ENCODE measurements at places on chromosomes 13 and 19.

DNA sequence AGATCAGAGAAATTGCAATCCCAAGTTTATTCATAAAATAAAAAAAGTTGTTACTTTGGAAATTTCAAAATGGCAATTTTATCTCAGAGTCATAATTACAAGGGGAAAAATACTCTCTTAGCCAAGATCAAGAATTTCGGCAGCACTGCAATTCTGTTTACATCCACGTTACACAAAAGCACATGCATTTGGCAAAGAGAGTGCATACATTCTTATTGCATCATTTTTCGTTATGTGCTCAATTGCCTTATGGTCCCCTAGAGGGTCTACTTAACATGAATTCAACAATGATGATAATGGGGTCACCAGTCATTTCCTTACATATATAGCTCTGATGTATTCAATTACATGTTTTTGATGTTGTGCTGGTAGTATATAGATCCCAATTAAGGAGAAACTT is 498.0 kb downstream of the DIAPH3 start:
- DNase-seq, result no peak

- DNase-seq, result peak; percentile 44
Measured at GRCh38 chr19:19597809-19598306, 20.6 kb downstream of the PBX4 start.

- DNase-seq, result no peak
Measured at GRCh38 chr13:97432232-97432916, 1.6 kb upstream of the RAP2A start.

- no peak for DNase-seq
Measured at GRCh38 chr13:21924958-21925357, 254.1 kb downstream of the FGF9 start.

GRCh38 chr19:1324806-1325567 is 39.3 kb downstream of the EFNA2 start:
- DNase-seq, result peak; percentile 88

DNA sequence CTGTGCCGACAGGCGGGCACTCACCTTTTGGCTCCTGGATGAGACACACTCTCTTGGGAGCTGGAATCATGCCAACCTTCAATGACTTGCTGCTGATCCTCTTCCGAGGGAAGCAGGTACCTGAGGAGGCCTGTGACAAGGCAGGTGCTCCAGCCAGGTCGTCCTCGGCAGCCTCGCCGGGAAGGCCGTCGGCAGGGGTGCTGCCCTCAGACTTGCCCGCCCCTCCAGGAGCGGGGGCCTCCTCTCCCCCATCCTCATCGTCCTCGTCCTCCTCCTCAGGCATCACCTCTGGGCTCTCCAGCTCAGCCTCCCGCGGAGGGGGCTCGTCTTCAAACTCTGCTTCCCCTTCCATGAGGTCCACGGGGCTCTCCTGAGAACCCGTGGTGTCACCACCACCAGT is 29.2 kb downstream of the SUGP2 start:
- DNase-seq, result no peak

GRCh38 chr13:73782450-73783449 is 351.5 kb downstream of the KLF12 start:
- DNase-seq, result no peak

- no peak for DNase-seq
Measured at GRCh38 chr19:19788015-19788414, 33.5 kb downstream of the ZNF506 start.

DNA sequence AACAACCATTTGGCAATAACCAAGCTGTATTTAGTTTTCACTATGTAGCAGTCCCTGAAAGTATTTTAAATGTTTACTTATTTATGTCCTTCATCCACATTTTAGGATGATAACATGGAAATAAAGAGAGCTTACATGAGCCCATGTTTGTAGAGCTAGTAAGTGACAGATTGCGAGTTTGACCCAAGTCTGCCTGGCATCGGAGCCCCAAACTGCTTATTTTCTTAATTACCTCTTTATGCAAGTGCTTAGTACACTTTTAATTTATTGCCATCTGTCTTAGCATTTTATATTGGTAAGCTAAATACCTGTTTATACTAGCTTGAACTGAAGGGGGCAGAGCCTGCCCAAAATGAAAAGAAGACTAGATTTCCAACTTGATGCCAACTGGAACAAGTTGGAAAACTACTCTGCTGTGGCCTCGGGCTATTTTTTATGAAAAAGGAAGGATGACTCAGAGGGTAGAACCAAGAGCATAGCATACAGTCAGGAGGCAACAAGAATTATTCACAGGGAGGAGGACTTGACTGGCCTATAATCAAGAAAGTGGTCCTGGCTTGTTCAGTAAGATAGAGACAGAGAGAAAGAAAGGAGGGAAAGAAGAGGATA is 150.2 kb downstream of the NDFIP2 start:
- DNase-seq, result no peak

GRCh38 chr19:34365463-34366401 is 736 bp downstream of the GPI start:
- DNase-seq, result peak; percentile 68

GRCh38 chr19:56123266-56123891 is 2.3 kb upstream of the ZNF787 start:
- no peak for DNase-seq

DNA sequence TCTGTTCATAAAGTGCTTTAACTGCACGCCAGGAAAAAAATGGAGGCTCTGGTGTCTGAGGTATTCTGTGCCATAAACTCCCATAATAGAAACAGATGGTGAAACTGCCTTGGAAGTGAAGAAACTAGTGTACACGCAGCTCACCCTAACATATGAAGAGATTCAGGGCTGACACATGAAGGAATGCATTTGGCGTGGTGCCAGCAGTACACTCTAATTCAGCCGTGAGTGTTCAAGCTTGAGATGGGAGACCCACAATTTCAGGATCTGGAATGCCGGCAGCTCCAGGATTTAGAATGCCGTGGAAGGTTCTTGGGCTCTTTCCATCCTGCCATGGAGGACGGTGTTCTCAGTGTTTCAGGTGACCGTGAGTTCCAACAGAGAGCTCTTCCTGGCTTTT is 478.4 kb downstream of the TSHZ3 start:
- DNase-seq, result peak; percentile 7

GRCh38 chr19:51722492-51722891 is 1.3 kb downstream of the HAS1 start:
- DNase-seq, result no peak

DNA sequence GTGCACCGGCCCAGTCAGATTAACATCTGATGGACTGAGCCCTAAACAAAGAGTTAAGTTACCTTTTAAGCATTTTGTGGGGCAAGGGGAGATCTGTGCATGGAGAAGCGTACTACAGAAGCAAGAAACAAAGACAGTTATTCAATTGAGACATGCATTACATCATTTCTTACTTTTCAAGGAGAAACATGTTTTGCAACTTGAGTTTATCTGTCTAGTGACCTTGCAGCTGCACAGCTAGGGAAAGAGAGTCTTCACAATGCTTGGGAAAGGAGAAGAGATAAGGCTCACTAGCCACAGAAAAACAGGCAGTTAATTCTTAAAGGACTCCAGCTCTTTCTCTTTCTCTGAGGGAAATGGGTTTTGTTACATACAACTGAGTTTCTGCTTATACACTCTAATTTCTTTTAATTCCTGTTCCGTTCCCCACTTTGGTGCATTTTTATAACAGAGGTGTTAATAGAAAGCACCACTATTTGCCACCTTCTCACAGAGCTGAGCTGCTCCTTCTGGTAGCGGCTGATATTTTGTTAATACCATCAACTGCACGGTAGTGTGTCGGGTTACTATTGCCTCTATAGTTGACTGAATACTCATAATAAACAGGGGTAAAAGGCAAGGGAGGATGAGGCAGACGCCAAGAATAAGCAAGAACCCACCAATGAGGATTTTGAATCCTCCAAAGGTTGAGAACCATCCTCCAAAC is 55.9 kb downstream of the ZNF431 start:
- no peak for DNase-seq

- DNase-seq, result no peak
Measured at GRCh38 chr13:110336681-110337080, 29.6 kb downstream of the COL4A2 start.

- no peak for DNase-seq
Measured at GRCh38 chr13:59247171-59247570, 916.6 kb downstream of the DIAPH3 start.

DNA sequence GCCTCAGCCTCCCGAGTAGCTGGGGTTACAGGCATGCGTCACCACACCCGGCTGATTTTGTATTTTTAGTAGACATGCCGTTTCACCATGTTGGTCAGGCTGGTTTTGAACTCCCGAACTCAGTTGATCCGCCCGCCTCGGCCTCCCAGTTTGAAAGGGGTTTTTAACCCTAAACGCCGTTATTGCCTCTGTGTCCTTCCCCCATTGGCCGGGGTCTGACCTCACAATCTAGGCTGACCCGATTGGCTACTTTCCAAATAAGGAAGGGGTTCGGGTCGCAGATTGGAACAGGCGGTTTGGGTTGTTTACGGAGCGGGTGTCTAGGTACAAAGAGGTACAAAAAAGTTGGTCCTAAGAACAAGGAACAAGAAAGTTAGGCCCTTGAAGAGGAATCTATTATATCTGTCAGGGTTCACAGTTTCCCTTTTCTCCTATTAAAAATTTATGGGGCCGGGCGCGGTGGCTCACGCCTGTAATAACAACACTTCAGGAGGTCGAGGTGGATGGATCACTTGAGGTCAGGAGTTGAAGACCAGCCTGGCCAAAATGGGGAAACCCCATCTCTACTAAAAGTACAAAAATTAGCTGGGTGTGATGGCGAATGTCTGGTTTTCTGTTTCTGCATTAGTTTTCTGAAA is 1.0 kb downstream of the ZNF253 start:
- DNase-seq, result peak; percentile 61

DNA sequence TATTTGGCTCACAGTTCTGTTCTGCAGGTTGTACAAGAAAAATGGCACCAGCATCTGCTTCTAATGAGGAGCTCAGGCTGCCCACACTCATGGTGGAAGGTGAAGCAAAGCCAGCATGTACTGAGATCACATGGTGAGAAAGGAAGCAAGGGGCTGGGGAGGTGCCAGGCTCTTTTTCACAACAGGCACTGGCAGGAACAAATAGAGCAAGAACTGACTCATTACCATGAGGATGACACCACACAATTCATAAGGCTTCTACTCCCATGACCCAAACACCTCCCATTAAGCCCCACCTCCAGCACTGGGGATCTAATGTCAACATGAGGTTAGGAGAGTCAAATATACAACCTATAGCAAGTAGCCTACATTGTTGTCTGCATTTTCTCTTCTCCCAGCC is 522.6 kb downstream of the RFC3 start:
- DNase-seq, result no peak

GRCh38 chr13:93727211-93728141 is 500.9 kb downstream of the GPC6 start:
- no peak for DNase-seq

GRCh38 chr19:7579182-7579581 is 16.5 kb upstream of the CAMSAP3 start:
- no peak for DNase-seq

GRCh38 chr13:79549355-79550106 is 68.6 kb downstream of the NDFIP2 start:
- DNase-seq, result no peak

- no peak for DNase-seq
Measured at GRCh38 chr13:99709134-99709533, 207.9 kb downstream of the TM9SF2 start.

DNA sequence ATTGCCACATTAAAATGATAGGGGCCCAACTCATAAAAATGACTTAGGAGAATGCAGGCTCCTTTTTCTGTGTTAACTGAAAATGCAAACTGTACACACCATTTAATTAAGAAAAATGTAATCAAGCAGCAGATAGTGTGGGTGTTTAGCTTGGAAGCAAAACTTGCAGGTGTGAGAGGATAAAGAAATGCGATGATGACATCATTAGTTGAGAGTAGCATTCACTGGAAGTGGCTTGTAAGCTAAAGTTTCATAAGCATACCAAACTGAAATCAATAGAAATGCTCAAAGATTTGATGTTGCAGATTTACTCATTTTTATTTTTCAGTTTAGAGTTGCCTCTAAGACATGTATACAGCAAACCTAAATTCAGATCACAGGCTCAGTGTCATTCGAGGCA is 86.6 kb downstream of the PRR20E start:
- DNase-seq, result no peak

GRCh38 chr19:41261474-41262190 is 2.5 kb upstream of the HNRNPUL1 start:
- no peak for DNase-seq

- no peak for DNase-seq
Measured at GRCh38 chr19:43371909-43372308, 18.4 kb downstream of the CD177 start.

- peak; percentile 2 for DNase-seq
Measured at GRCh38 chr19:38840583-38840968, 9.0 kb upstream of the ECH1 start.

DNA sequence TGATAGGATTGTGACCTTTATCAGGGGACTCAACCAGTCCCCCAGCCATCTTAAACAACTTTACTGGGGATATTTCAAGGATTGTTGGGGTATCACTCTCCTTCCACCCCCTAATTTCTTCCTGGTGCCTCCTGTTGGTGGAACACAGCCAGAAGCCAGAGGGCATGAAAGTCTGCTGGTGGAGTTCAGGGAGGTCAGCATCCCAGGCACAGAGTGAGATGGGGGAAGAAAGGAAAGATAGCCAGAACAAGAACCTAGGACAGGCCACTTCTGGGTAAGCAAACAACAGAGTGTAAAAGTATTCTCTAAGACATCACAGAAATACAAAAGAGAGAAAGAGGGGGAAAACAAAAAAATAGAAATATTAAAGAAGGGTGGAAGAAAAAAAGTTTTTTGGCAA is 101.8 kb downstream of the SPRY2 start:
- no peak for DNase-seq

DNA sequence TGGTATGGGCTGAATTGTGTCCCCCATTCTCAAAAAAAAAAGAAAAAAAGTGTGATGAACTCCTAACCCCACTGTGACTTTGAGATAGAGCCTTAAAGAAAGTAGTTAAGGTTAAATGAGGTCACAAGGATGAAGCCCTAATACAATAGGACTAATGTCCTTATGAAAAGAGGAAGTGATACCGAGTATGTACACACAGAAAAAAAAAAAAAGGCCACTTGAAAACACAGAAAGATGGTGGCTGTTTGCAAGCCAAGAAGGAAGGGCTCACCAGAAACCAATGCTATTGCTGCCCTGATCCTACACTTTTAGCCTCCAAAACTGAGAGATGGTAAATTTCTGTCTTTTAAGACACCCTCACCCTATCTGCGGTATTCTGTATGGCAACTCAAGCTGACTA is 955.6 kb downstream of the PCDH17 start:
- no peak for DNase-seq

DNA sequence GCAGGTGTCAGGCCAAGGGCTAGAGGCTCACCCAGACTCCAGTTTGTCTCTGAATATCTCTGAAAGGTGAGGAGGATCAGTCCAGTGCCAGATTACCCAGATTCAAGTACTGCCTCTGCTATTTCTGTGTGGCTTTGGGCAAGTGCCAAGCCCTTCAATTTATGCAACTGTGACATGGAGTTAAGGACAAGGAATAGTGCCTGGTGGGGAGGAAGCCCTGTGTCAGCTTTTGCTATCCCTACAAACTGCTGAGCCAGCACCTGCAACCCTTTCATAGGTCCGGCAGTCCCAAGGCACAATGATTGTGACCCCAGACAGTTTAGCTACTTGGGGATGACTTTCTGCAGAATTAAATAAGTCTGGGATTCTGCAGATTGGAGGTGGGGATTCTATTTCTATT is 123.0 kb downstream of the KL start:
- no peak for DNase-seq
